ENCODE measurements at places on chromosomes 3 and 15. TPM values are rescaled to one million over a fixed set of nuclear protein-coding genes. Genes with fewer than 3 reads are reported as not detected.

Gene C2CD4A
- 0.16 TPM for total RNA-seq

GRCh38 chr3:47010111-47010712 lies 30.7 kb downstream of the NBEAL2 start:
- DNase-seq: no peak

Gene KLHDC8B
- total RNA-seq: 11.7 TPM

DNA sequence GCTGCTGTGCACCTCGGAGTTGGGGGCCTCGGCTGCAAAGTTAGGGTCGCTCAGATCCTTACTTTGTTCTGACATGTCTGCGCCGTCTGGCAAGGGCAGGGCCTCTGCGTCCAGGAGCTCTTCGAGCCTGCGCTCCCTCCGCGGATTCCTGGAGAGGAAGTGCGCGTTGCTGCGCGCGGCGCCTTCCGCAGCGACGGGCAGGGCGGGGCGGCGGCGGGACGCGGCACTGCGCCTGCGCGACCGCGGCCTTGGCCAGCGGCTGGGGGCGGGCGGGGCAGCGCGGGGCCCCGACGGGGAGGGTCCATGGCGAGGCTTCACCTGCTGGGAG lies at the start of gene NDN:
TSS of gene NDN (minus strand) at position 163 of the 328 bp plus-strand sequence. CDS start at position 75, 88 bp downstream.
- peak; percentile 13 for DNase-seq

DNA sequence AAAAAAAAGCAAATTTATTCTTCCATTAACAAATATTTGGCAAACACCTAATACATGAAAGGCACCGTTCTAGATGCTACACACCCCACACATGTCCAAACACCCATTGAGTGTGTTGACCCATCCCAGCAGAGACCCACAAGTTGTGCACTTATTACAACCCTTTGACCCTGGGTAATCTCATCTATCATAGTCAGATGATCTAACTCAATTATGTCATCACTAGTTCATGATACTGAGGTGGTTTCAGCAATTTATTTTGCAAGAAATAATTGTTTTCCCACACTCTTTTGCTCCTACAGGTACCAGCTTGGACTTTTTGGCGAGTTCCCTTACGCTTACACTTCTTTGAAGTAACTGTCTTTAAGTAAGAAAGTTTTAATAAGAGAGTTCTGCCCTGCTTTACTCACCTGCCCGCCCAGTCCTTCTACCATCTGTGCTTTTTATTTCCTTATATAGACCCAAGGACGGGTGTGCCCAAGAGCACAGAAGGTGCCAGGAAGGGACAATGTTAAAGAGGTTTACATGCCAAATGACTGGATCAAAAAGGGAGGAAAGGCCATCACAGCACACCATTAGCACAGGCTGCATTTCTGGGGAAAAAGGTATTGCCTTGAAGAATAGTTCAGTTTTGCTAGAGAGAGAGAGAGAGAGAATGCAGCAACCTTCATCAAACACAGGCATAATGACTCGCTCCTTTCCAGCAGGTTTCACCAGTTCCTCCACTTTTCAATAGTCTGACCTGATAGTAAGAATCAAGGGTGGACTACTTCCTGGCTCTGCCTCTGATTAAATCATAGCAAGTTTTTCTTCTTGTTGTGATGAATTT lies 54.5 kb upstream of the ATP11B start:
- DNase-seq: no peak

All from occipital lobe (tissue), 3 donors.